ENCODE measurements at places on chromosomes 5 and 9. TPM values are rescaled to one million over a fixed set of nuclear protein-coding genes. Genes with fewer than 3 reads are reported as not detected.

GRCh38 chr5:170632985-170633234 lies 129.1 kb downstream of the KCNIP1 start:
- no peak for DNase-seq

GRCh38 chr5:78803353-78803752 lies 154.8 kb upstream of the LHFPL2 start:
- DNase-seq: no peak

DNA sequence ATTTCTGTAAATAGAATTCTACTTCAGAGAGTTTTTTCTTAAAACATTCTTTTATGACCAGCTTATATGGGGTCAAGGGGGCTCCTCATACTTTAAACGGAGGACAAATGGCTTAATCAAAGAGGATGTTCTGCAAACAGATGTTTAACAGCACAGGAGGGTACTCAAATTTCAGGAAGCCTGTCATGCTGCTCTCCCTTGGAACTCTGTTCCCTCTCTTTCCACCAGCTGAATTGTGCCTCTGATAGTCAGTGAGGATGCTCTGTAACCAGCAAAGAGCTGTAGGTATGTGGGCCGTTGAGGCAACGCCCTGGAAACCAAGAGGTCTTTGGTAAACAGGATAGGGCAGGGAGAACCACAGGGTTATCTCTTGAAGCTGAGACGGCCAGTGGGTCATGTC lies 161.1 kb downstream of the C5orf15 start:
- DNase-seq: no peak

DNA sequence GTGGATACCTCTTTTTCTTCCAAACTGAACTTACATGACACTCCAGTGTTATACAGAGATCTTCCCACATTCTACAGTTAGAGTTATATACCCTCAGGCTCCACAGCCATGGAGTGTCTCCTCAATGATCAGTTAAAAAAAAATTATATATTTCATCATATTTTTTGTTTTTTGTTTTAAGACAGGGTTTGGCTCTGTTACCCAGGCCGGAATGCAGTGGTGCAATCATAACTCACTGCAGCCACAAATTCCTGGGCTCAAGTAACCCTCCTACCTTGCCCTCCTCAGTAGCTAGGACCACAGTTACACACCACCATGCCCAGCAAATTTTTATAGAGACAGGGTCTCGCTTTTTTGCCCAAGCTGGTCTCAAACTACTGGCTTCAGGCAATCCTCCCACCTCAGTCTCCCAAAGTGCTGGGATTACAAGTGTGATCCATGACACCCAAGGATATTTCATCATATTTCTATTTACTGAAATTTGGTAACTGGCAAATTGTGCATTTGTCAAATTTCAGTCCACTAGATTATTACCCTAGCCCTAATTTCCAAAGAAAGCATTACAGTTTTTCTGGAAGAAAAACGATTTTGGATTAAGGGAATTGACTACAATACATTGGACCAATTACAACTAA lies 18.1 kb upstream of the SCAI start:
- DNase-seq: no peak

INSL6 gene
- not detected for total RNA-seq

DNA sequence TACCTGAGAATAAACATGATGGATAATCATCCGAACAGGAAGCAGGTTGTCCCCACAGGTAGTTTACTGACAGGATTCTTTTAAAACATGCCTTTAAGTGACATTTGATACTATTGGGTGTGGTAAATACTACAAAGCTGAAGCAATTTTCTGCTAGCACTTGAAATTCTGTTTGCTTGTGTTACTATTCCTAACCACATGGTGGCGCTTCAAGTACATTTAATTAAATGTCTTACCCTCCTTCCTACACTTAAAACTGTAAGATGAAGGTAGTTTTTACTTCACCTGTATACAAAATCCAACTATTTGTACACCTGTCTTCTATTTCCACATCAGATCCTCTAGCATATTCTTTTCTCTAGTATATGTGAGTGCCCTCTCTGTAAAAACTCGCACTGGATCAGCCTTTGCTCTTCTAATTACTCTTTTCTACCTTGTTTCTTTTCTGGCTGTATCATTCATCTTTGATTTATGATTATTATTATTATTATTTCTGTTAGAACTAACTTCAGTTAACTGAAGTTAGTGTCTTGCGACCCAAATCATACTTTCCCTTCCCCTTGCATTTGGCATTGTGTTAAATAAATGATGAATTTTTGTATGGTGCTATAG lies 18.4 kb downstream of the SLC25A46 start:
- peak; percentile 40 for DNase-seq

All from HCT116 (cell line).